Activated CD8-positive, alpha-beta memory T cell treated with anti-CD3 and anti-CD28 coated beads, Interleukin-2, amount 50 U/mL, for 48 hours (primary cell): ENCODE measurements at places on chromosomes 1 and 21.

DNA sequence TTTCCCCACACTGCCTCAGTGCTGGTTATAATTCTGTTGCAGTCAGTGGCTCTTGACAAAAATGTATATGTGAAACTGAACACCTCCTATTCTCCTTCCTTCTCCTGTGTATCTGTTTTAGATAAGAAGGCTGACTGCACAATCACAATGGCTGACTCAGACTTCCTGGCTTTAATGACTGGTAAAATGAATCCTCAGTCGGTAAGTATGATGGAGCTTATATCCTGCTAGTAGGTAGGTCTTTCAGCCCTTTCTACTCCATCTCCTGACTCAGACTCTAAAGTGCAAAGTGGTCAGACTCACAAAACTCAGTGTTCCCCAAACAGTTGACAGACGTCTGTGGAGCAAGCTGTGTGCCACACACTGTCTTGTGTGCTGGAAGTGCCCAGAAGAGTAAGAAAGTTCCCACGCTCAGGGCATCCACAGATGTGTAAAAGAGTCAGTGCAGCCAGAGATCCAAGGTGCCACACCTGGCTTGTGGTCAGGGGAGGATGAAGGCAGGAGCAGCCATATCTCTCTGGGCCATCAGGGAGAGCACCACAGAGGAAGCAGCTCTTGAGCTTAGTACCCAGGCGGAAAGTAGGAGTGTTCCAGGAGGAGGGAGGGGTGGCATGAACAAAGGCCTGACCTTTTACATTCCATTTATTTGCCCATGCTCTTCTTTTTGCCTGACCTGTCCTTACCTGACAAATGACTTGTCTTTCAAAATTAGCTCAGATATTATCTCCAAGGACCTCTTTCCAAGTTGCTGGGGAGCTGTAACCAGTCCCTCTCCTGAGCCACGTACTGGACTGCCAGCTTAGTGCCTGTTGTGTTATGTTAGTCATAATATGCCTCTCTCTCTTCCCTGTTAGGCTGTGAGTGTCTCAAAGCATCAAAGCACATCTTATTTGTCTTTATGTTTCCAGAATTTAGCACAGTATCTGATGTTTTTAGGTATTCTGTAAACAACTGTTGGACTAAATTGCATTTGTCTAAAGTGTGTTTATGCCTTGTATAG, 14.0 kb upstream of the PODN start:
- DNase-seq: no peak

GRCh38 chr21:37766129-37766528, 150.1 kb downstream of the KCNJ6 start:
- DNase-seq: no peak

- DNase-seq: no peak
Observed at GRCh38 chr1:17616731-17617279, 77.3 kb downstream of the ARHGEF10L start.

DNA sequence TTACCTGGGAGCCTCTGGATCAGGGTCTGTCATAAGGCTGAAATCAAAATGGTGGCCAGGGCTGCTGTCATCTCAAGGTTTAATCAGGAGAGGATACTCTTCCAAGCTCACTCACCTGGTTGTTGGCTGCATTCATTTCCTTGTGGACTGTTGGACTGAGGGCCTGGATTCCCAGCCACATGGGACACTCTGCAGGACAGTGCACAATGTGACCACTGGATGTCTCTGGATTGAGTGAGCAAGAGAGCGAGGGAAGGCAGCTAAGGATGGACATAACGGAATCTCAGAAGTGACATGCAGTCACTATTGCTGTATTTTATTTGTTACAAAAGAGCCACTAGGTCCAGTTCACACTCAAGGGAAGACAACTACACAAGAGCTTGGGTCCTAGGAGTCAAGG, 229.1 kb downstream of the S1PR1 start:
- DNase-seq: no peak

DNA sequence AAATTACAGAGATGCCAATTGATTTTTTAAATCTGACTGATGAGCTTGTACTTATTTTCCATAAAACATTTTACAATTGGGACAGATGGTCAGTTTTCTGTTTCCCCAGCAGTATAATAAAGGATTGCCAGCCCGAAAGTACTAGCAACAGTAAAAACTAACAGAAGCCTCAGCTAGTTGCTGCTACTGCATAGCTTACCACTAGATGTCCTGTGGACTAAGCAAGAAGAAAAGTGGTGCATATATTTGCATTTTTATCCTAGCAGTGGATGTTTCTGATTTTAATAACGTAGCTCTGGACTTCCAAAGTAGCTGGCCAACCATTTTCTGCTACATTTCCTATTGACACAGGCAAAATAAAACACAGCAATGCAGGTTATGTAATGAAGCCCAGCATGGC, 241.5 kb downstream of the BARHL2 start:
- no peak for DNase-seq

- DNase-seq: no peak
Observed at GRCh38 chr21:15134701-15135470, 70.1 kb upstream of the NRIP1 start.

DNA sequence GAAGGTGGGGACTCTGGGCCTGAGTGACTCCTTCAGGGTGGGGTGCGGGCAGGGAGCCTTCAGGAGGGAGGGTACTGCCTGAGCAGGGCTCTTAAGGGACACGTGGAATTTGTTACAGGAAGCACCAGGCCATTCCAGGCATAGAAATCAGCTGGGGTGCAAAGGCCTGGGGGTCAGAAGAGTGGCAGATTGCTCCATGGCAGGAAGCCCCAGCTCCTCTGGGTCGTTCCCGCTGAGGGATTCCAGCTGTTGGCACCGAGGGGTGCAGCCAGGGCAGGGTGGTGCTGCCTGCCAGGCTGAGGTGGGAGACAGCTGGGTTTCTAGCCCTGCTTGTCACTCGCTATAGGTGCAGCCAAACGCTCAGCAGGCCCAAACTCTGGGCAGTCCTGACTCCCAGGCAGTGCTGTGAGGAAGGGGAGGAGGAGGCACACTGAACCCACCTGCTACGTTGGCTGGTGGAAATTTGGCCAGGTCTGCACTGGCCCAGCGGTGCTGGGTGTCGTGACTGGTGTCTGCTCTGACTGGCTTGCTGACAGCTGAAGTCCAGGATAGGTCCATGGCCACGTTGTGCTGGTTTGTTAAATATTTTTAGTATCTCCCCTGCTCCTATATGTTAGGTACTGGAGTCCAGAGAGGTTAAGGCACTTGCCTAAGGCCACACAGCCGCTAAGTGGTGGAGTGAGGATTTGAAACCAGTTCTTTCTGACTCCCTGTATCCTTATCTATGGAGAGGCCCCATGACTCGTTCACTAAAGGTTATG, 19.3 kb downstream of the TNFRSF1B start:
- no peak for DNase-seq

GRCh38 chr1:240329443-240329842, 237.8 kb downstream of the FMN2 start:
- no peak for DNase-seq

- DNase-seq: no peak
Observed at GRCh38 chr21:39317134-39318090, 4.0 kb upstream of the BRWD1 start.

DNA sequence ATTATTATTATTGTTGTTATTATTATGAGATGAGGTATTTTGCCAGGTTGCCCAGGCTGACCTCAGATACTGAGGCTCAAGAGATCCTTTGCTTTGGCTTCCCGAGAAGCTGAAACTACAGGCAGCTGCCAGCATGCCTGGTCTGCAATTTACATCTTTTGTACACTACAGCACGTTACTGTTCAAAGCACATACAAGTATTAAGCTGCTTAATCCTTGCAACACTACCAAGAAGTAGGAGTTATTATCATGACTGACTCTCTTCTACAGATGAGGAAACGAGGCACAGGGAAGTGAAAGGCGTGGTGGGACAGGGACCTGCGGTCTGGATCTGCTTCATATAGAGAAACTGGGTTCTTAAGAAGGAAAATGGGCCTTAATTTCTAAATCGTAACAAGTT, 11.6 kb downstream of the ERG start:
- DNase-seq: no peak

- DNase-seq: no peak
Observed at GRCh38 chr1:29579821-29580425, 343.6 kb downstream of the PTPRU start.
